ENCODE measurements at places on chromosomes 1 and 21.

- no peak for DNase-seq
Measured at GRCh38 chr1:3380469-3380868, 74.0 kb upstream of the ARHGEF16 start.

DNA sequence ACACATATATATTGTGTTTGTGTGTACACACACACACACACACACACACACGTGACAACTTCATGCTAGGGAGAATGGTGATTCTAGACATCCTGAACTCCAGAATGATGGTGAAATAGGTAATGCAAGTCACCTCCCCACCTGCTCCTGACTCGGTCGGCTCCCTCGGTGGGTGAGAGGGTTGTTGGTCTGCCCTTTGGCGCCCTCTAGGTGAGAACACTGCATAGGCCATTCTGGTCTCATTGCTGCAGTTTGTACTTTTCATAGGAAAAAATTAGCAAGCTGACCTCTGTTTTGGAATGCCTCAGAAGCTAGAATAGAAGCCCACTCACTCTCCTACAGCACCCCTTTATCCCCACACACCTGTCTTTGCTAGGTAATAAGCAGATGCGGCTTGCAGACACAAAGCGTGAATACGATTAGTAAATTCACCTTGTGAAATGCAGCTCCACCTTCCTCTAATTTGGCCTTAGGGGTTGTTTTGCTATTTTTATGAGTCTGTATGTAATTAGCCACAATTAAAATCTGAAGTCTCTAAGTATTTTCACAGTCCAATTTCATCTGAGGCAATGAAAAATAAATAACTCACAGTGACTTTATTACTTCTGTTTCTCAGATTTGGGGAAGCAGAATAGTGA lies 130.0 kb upstream of the KCNJ15 start:
- peak; percentile 22 for DNase-seq

GRCh38 chr21:32424191-32424535 lies 11.7 kb downstream of the EVA1C start:
- DNase-seq: no peak

GRCh38 chr1:17546946-17547670 lies 7.6 kb downstream of the ARHGEF10L start:
- DNase-seq: no peak

- DNase-seq: no peak
Measured at GRCh38 chr1:209620487-209620884, 31.7 kb downstream of the LAMB3 start.

DNA sequence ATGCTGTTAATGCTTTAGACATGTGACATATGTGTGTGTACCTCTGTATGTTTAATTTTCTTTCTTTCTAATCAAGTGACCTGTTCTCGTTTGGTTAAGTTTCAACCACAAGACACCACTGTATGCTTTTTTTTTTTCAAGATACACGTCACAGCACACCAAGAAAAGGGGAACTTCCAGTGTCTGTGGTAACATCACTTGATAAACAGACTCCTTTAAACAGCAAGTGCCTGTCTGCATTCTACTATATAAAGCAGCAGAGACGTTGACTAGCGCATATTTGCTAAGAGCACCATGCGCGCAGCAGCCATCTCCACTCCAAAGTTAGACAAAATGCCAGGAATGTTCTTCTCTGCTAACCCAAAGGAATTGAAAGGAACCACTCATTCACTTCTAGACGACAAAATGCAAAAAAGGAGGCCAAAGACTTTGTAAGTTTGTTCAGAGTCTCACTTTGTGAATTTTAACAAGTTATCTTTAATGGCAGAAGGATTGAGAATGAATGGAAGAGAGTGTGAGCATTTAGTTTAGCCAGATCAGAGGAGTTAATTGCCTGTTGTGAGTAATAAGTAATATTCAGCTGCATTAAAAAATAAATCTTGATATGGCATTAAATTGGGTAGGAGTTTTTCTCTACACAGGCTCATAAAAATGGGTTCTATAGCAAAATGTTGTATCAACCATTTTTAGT lies at the start of gene RGS1:
Gene RGS1, plus strand, starts transcription at position 275 of the 691 bp plus-strand sequence. Its CDS starts 20 bp downstream, at position 295.
- peak; percentile 70 for DNase-seq

- peak; percentile 73 for DNase-seq
Measured at GRCh38 chr1:175146529-175147213, 45.9 kb downstream of the KIAA0040 start.

GRCh38 chr1:50634251-50634650 lies 211.0 kb upstream of the DMRTA2 start:
- no peak for DNase-seq

DNA sequence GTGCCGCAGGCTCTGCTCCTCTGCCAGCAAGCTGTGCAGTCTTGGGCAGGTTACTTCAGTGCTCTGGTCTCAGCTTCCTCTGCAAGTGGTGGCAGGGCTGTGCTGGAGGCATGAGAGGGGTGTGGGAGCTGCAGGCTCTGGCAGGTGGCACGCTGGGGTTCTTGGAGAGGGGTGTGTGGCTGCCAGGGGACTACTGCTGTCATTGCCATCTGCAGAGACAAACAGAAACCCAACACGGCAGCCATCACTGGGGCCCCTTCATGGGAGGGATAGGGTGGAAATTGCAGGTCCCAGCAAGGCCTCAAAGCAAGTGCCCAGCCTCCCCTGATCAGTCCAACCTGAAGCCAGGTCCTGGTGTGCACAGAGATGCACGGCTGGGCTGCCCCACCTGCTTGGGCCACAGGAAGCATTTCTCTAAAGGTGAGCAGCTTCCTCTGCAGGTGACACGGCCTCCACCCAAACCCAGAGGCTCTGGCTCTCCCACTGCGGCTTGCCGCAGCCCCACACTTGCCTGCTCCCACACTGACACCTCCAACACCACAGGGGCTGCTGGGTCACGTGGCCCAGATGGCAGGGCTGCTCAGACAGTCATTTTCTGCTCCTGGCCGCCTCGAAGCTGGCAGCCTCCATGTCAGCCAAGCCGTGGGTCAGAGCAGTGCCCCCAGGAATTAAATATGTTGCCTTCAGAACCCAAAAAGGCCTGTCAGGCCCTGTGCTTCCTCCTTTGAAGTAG lies 4.1 kb upstream of the COL6A2 start:
- DNase-seq: no peak

DNA sequence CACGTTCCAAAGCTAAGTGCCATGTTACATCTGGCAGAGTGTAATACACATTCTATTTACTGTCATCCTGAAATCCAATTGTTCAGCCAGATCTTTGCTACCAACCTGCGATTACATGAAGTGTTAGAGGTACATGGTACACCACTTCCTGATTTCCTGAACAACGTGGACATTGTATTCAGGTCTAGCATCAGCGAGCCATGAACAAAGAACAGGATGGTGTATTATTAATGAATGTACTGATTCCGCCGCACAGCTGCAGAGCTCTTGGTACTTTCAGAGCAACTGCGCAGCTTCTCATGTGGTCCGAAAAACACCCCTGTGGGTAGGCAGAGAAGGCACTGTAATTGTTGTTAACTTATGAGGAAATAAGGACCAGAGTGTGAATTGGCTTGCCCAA lies 511.4 kb downstream of the AJAP1 start:
- no peak for DNase-seq

- DNase-seq: no peak
Measured at GRCh38 chr1:92910081-92910480, 51.2 kb downstream of the DIPK1A start.

DNA sequence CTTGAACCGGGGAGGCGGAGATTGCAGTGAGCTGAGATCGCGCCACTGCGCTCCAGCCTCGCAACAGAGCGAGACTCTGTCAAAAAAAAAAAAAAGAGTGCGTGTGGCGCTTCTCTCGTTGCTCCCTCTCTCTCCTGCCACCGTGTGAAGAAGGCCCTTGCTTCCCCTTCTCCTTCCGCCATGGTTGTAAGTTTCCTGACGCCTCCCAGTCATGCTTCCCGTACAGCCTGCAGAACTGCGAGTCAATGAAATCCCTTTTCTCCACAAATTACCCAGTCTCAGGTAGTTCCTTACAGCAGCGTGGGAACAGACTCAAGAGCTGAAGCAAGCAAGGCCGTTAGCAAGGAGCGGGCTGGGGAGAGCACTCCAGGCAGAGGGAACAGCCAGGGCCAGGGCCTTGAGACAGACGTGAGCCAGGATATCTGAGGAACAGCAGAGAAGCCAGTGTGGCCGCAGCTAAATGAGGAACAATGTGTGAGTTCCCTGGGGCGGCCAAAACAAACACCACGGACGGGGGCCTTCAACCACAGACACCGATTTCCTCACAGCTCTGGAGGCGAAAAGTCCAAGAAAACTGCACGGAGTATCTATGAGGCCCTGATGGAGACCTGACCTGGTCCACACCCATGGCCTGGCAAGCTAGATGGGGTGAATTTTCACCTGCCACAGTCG lies 54.2 kb upstream of the ETS2 start:
- no peak for DNase-seq

DNA sequence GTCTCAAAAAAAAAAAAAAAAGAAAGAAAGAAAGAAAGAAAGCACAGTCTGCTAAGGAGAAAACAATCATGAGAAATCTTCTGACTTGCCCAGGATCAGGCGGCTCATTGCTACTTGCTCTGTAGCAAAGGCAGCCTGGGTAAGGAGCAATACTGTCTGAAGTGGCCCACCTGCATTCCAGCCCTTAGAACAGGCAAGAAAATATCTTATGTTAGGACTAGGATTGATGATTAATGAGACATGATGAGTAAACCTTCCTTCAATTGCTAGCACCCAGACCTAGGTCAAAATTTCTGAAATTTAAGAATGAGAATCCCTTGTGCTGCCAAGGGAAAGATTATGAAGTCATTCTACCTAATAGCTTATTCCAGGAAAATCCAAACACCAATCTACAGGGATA lies 140.8 kb downstream of the DSCAM start:
- no peak for DNase-seq
